Astrocyte (in vitro differentiated cells and primary cell): ENCODE measurements at places on chromosomes 7 and 10. TPM values are rescaled to one million over a fixed set of nuclear protein-coding genes. Genes with fewer than 3 reads are reported as not detected.

Gene CALCR
- total RNA-seq: 5.4 and 5.7 TPM in 2 replicates

Gene SFR1
- 3.6 and 4.4 TPM in 2 replicates for total RNA-seq

- H3K4me1 ChIP-seq: peaks cover 3% of the 10 kb centered on the region
- DNase-seq: no peak
- H3K27ac ChIP-seq: no peak overlapping the region
- H3K36me3 ChIP-seq: no peaks in the 10 kb centered on the region
Measured at GRCh38 chr7:129778770-129779601, 167.5 kb downstream of the NRF1 start.

DNA sequence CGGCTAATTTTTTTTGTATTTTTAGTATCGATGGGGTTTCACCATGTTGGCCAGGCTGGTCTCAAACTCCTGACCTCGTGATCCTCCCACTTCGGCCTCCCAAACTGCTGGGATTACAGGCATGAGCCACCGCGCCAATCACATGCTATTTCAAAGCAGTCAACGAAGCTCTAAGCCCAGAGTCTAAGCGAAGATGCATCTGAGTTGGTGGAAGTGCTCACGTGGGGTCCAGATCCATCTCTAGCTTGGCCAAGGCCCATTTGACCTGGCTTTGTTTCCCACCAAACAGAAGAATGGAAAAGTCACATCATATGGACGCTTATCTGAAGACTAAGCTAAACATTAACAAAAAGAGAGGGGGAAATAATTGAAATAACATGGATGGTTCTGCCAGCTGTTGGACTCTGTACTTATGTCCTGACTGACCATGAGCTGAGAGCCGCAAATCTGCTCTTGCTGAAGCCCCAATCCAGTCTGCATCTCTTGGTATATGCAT lies 3.8 kb upstream of the GTF2I start:
- no peaks in the 10 kb centered on the region for H3K36me3 ChIP-seq
- no peak overlapping the region for H3K27ac ChIP-seq
- peaks cover 15% of the 10 kb centered on the region for H3K4me1 ChIP-seq
- H3K27me3 ChIP-seq: no peaks in the 10 kb centered on the region

- no peaks in the 10 kb centered on the region for H3K27me3 ChIP-seq
- no peak overlapping the region for H3K27ac ChIP-seq
Measured at GRCh38 chr7:37251222-37251621, 197.4 kb downstream of the ELMO1 start.

DNA sequence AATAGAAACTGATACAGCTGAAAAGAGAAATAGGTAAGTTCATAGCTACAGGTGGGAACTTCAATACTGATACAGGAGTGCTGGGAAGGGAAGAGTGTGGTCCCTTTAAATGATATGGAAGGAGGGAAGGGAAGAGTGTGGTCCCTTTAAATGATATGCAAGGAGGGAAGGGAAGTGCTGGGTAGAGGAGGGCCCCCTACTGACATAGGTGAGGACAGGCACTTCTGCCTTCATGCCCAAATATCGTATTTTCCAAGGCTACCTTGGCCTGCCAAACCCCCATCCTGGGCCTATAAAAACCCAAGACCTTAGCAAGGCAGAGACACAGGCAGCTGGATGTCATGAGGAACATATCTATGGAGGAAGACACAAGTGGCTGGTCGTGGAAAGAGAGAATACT lies 92.3 kb downstream of the MAGI2 start:
- H3K27ac ChIP-seq: no peak overlapping the region
- no peaks in the 10 kb centered on the region for H3K4me1 ChIP-seq
- H3K36me3 ChIP-seq: no peaks in the 10 kb centered on the region
- no peak for DNase-seq
- H3K4me3 ChIP-seq: no peak overlapping the region
